ENCODE measurements at places on chromosomes 7 and 10.

DNA sequence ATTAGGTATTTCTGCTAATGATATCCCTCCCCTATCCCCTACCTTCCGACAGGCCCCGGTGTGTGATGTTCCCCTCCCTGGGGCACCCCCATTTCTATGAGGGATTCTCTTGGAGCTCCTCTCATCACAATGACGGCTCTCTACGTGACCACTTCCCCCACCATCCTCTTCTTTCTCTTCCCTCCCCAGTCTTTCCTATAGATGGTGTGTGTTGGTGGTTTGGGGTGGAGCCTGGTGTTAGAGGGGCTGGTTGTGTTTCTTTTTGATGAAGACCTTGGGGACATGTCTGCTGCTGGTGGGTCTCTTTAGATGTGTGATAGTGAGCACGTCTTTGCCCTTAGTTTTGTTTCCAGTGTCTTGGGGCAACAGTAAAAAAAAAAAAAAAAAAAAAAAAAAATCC, 28.6 kb downstream of the RPS24 start:
- no peak for DNase-seq

DNA sequence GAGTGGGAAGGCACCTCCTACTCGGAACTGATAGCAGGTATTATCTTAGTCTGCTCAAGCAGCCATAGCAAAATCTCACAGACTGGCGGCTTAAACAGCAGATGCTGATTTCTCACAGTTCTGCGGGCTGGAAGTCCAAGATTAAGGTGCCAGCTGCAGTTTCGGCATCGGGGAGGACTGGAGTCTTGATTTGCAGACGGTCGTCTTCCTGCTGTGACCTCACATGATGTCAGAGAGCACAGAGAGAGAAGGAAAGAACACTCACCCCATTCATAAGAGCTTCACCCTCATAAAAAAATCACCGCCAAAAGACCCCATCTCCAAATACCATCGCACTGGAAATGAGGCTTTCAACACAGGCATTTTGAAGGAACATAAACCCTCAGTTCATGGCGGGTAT, 216.5 kb upstream of the PITRM1 start:
- DNase-seq, result no peak

DNA sequence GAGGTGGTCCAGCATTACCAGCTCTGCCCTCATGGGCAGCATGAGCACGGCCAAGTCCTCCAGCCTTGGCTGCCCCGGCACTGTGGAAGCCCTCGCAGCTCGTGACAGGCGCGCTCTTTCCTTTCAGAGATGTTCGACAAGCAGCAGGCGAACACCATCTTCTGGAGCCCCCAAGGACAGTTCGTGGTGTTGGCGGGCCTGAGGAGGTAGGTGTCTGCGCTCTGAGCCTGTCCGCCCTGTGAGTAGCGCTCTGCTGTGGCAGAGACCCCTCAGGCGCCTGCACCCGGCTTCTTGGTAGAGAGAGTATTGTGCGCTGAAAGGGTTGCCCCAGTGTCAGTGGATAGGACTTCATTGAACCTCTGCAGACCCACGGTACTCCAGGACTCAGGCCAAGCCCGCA, 19.8 kb downstream of the EIF3B start:
- DNase-seq, result no peak

DNA sequence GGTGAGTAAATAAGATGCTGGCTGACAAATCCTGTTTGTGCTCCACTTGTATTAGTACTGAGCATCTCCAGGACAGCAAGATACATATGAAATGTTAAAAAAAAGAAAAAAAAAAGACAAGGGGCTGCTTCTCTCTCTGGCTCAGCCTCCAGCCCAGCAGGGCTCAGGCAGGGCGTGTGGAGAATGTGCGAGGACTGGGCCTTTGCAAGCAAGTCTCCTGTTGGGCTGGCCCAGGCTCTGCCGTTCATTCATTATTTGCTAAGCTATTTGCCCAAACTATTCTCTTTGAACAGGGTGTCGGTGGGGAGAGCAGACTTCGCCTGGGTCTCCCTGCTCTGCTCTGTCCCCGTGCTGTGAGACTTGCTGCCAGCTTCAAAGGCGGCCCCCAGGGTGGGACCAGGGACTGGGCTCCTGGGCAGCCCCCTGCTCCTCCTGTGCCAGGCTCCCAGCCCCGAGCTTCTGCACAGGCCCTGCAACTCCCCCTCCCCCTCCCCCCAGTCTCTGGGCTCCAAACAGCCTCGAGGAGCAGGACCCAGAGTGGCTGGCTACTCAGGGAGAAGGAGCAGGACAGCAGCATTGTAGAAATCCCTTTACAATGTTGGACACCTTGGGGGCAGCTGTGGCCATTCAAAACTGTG, 25.6 kb upstream of the MGMT start:
- DNase-seq, result no peak

GRCh38 chr7:28953633-28954032, 4.5 kb downstream of the TRIL start:
- no peak for DNase-seq

DNA sequence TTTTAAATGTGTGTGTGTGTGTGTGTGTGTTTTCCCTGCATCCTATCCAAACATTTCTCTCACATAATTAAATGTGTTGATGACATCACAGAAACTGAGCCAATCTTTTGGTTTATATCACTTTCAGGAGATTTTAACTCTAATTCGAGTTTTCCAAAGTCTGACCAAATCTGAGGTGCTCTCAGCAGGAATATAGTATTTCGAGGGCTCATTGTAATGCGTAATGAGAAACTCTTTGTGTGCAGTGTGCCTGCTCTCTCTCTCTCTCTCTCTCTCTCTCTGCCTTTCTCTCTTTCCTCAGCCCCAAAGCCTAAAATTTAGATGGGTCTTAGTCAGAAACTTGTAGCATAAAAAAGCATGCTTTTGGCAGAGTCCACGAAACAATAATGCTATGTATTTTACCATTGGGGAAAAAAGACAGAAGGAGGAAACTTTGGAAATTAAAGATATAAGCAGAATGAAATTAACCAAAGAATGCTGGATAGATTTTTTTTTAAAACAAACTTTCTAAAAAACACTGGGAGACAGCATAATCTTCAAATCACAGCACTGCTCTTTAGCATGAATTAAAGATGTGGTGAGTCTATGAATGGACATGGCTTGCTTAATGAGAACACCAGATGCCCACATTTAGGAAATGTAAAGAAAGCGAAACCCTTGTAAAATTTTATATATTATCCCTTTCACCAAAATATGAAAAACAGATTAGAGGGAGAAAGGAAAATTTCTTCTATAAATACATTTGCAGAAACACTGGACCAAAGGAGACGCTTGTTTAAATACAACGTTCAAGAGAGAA, 206.8 kb upstream of the HABP2 start:
- DNase-seq, result no peak

GRCh38 chr10:26323219-26323618, 106.6 kb downstream of the GAD2 start:
- DNase-seq, result no peak

- no peak for DNase-seq
Observed at GRCh38 chr7:5700391-5700985, 81.0 kb downstream of the RNF216 start.

DNA sequence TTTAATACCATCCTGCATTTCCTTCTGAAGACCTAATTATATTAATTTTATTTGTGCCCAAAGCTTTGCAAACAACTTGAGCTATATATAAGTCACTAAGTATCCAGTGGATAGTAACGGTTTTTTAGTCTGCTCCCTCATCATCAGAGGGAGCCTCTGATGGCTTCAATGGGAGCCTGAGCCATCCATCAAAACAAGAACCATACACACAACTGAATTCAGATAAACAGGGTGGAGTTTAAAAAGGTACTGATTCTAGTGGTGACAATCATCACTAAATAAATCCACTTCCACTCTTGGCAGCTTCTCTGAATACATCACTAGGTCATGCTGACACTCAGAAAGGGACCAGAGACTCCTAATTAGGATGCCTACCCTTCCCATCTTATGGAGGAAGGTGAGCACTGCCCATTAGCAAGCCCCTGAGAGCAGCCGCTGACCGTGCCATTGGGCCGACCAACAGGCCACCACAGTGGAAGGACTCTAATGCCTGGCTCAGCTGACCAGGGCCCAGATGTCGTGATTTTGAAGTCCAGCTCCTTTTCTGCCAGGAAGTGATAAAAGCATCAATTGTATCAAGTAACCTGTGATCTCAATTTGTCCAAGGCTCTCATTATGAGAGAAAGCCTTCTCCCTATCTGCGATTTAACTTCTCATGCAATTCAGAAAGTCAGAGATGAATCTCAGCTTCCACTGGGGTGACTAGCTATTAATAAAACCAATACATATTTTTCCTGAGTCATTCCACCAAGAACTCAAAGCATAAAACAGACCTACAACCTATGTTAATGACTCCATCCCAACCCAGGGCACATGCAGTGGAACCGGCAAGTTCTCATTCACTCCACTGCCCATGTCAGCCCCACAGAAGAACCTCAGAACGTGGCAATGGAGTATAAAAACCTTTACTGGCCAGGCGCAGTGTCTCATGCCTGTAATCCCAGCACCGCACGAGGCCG, 13.1 kb downstream of the VOPP1 start:
- DNase-seq, result no peak

DNA sequence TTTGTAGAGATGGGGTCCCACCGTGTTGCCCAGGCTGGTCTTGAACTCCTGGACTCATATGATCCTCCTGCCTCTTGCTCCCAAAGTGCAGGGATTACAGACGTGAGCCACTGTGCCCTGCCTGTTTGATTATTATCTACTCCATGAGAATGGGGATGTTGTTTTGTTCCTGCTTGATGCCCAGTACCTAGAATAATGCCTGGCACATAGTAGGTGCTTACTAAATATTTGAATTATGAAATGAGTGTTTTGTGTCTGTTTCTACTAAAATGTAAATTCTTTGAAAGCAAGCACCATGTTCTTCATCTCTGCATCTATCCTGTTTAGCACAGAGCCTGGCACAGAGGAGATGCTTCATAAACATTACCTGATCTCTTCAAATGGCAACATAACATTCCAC, 40.9 kb downstream of the ZNF783 start:
- no peak for DNase-seq
